Inflammatory macrophage (primary cell): ENCODE measurements at places on chromosomes 4 and X.

GRCh38 chr4:80092088-80092487 lies 19.1 kb upstream of the ANTXR2 start:
- no peak for DNase-seq

- DNase-seq = peak; percentile 39
Observed at GRCh38 chr4:6331018-6331417, 61.4 kb downstream of the WFS1 start.

DNA sequence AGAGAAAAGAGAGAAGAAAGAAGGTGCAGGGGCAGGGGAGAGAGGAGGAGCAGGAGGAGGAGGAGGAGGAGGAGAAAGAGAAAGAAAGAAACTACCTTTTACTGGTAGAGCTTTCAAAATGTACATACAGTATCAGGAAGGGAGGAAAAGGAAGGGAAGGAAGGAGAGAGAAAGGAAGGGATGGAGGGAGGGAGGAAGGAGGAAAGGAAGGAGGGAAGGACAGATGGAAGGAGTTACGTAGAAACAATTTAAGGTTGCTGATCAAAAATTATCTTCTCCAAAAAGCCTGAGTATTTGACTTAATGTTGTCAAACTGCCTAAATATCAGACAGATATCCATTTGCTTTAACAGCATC lies 13.4 kb downstream of the TBC1D9 start:
- DNase-seq = no peak

GRCh38 chrX:109943740-109944092 lies 59.2 kb upstream of the TMEM164 start:
- no peak for DNase-seq

GRCh38 chr4:145496292-145496691 lies 14.6 kb downstream of the SMAD1 start:
- DNase-seq = no peak

DNA sequence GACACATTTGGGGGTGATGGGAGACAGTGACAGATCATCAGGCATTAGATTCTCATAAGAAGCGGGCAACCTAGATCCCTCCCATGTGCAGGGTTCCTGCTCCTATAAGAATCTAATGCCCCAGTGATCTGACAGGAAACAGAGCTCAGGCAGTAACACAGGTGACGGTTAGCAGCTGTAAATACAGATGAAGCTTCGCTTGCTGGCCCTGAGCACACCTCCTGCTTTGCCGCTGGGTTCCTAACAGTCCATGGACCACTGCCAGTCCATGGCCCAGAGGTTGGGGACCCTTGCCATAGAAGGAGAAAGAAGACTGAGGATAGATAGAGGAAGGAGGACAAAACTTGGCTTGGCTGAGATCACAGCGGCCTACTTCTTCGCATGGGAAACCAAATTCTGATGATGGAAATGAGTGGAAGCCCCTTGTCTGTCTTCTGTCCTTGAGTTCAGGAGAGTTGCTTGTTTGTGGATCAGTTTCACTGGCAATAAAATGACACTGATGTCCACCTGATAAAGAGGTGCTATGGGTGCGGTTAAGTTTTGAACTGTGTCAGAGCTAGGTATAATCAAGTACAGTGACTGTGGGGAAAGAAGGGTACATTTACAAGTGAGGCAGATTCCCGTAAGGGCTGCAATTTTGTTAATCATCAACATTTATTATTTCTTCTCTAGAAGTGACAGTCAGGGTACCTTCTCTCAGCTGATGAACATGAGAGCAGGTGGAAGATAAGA lies 1.7 kb upstream of the TIFA start:
- no peak for DNase-seq

GRCh38 chr4:140059159-140059558 lies 94.8 kb downstream of the MAML3 start:
- DNase-seq = no peak
